Activated naive CD8-positive, alpha-beta T cell treated with anti-CD3 and anti-CD28 coated beads, Interleukin-2, amount 50 U/mL, for 16 hours (primary cell): ENCODE measurements at places on chromosomes 16 and 17.

DNA sequence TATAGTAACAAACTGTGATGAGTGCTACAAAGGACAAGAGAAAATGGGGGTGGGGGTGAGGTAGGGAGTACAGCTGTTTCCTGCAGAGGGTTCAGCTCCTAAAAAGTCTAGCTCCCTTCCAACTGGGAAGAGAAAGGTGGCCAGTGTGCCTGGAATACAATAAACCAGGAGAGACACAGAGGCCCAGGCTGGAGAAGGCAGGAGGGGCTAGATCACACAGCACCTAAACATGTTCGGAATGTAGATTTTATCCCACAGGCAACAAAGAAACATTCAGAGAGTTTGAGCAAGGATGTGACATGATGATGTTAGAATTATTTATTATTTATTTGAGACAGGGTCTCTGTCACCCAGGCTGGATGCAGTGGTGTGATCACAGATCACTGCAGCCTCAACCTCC lies 10.2 kb downstream of the TEX2 start:
- no peak for DNase-seq

GRCh38 chr16:51896013-51896412 lies 650.9 kb downstream of the TOX3 start:
- no peak for DNase-seq

DNA sequence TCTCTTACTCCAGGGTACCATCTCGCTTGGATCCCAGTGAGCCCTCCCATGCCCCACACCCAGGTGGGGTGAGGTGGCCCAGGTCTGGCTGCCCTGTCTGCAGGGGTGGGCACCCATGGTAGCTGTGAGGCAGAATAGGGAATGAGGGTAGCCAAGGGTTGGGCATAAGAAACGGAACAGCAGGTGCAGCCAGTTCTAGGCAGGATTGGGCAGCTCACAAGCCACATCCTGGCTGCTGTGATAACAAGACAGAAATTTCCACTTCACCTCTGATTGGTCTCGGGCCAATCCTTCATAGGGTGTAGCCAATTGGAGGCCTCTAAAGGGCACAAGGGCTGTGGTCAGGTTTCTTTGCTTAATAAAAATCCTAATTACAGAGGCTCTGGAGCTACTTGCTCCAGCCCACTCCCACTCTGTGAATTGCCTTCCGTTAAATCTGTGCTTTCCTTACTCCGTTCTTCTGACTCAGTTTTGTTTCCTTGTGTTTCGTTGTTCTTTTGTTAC lies 1.5 kb upstream of the ARHGDIG start:
- DNase-seq, result no peak

DNA sequence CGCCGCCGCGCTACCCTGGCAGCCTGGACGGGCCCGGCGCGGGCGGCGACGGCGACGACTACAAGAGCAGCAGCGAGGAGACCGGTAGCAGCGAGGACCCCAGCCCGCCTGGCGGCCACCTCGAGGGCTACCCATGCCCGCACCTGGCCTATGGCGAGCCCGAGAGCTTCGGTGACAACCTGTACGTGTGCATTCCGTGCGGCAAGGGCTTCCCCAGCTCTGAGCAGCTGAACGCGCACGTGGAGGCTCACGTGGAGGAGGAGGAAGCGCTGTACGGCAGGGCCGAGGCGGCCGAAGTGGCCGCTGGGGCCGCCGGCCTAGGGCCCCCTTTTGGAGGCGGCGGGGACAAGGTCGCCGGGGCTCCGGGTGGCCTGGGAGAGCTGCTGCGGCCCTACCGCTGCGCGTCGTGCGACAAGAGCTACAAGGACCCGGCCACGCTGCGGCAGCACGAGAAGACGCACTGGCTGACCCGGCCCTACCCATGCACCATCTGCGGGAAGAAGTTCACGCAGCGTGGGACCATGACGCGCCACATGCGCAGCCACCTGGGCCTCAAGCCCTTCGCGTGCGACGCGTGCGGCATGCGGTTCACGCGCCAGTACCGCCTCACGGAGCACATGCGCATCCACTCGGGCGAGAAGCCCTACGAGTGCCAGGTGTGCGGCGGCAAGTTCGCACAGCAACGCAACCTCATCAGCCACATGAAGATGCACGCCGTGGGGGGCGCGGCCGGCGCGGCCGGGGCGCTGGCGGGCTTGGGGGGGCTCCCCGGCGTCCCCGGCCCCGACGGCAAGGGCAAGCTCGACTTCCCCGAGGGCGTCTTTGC lies 3.1 kb downstream of the HIC1 start:
- no peak for DNase-seq

- no peak for DNase-seq
Measured at GRCh38 chr17:30309591-30309990, 17.8 kb upstream of the BLMH start.

DNA sequence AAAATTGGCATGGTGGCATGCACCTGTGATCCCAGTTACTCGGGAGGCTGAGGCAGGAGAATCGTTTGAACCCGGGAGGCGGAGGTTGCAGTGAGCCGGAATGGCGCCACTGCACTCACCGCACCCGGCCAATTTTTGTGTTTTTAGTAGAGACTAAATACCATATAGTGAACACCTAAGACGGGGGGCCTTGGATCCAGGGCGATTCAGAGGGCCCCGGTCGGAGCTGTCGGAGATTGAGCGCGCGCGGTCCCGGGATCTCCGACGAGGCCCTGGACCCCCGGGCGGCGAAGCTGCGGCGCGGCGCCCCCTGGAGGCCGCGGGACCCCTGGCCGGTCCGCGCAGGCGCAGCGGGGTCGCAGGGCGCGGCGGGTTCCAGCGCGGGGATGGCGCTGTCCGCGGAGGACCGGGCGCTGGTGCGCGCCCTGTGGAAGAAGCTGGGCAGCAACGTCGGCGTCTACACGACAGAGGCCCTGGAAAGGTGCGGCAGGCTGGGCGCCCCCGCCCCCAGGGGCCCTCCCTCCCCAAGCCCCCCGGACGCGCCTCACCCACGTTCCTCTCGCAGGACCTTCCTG lies at the start of gene HBQ1:
Gene HBQ1, plus strand, starts transcription at position 359 of the 575 bp plus-strand sequence. Its CDS starts 28 bp downstream, at position 387.
- DNase-seq, result no peak

- no peak for DNase-seq
Measured at GRCh38 chr16:68715471-68715870, 21.6 kb upstream of the CDH1 start.

- DNase-seq, result no peak
Measured at GRCh38 chr16:4859900-4860255, 12.6 kb downstream of the UBN1 start.

DNA sequence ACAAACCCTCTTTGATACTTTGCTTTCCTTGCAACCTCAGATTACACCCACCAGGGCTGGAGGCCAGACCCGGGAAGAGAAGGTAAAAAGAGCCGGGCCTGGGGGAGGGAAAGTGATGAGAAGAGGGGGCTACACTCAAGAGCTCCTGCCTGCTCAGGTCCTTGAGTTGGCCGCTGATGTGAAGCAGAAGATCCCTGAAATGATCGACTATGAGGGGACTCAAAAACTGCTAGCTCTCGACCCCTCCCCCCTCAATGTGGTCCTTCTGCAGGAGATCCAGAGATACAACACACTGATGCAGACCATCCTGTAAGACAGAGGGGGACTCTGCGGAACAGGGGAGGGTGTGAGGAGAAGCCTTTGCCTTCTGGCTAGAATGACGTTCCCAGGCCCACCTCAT lies 2.8 kb upstream of the KDM6B start:
- DNase-seq, result no peak

DNA sequence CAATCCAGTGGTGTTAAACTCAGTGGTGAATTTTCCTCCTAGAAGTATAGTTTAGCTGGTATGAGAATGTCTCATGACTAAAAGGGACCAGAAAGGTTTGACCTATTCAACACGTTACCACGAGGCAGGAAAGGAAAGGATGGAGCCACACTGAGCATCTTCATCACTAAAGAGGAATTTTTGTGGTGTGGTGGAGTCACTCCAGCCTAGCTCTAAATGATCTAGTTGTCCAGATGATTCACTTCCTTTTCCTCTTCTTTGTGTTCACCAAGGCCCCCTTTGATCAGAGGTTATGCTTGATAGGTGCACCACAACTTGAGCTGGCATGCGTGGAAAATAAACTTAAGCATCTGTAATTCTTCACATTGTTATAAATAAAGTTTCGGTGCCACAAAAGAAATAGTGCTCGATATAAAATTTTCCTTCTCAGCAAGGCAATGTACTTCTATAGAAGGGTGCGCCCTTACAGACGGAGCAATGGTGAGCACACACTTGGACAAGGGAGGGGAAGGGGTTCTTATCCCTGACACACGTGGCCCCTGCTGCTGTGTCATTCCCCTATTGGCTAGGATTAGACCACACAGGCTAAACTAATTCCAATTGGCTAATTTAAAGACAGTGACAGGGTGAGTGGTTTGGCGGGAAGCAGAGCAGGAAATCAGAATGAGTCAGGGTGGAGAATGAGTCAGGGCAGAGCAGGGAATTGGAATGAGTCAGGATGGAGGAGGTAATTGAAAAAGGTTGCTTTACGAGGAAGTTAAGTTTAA lies 254.6 kb downstream of the HS3ST3A1 start:
- no peak for DNase-seq

DNA sequence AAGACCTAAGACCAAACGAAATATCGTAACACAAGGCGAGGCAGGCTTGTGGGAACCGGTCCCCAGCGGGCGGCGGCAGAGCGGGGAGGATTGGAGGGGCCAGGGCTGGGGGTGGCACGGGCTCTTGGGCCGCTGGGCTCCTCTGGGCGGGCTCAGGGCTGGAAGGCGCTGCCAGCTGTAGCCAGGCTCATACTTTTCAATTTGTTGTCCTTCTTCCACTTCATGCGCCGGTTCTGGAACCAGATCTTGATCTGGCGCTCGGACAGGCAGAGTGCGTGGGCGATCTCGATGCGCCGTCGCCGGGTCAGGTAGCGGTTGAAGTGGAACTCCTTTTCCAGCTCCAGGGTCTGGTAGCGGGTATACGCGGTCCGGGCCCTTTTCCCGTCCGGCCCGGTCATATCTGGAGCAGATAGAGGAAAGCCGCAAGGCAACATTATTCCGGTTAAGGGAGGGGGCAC lies 1.5 kb downstream of the HOXB5 start:
- DNase-seq, result no peak

DNA sequence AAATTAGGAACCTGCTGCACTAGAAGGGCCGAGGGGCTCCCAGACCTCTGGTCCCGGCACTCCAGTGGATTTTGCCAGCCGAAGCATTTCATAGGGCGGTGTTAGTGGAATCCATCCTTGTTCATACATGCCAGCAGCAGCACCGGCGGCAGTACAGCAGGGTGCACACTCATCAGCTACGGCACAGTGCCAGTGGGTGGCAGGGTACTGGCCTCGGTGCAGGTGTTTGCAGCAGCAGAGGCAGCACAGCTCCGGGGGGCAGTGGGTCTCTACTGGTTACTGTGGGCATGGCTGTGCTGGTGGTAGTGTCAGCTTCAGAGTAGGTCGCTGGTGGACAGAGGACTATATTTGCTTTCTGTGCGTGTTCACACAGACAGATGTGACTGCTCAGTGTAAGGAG lies 985.7 kb downstream of the CDH8 start:
- DNase-seq, result no peak

DNA sequence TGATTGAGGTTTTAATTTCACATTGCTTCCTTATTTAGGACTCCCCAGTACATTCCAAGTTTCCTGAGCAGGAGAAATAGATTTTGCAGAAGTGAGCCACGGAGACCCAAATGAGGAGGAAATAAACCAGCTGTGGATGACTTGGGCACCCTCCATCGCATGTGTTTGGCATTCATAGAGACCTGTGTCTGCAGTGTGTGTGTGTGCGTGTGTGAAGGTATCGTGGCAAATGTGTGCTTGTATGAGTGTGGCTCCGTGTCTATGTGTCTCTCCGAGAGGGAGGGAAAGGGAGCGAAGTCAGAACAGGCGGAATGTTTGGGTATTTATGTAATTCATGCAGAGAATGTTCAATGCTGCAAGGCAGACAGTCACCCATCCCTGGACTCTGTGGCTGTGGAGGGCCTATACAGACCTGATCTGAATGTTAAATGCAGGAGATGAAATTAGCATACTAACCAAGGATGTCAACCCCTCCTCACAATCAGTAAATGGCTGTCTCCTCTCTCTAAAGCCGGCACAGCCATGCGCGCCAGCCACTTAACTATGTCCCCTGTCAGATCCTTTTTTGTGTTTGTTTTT lies 186.0 kb upstream of the ZFHX3 start:
- DNase-seq, result no peak

- no peak for DNase-seq
Measured at GRCh38 chr16:30079480-30079879, 3.7 kb downstream of the PPP4C start.

GRCh38 chr17:76145231-76146052 lies 4.4 kb upstream of the FOXJ1 start:
- DNase-seq, result no peak

- no peak for DNase-seq
Measured at GRCh38 chr16:50390371-50390771, 21.6 kb upstream of the BRD7 start.

- no peak for DNase-seq
Measured at GRCh38 chr17:81123052-81124048, 42.0 kb upstream of the PVALEF start.

- DNase-seq, result no peak
Measured at GRCh38 chr17:80413771-80414507, 1.0 kb upstream of the ENDOV start.

GRCh38 chr17:44105483-44105882 lies 18.0 kb downstream of the HDAC5 start:
- DNase-seq, result no peak

DNA sequence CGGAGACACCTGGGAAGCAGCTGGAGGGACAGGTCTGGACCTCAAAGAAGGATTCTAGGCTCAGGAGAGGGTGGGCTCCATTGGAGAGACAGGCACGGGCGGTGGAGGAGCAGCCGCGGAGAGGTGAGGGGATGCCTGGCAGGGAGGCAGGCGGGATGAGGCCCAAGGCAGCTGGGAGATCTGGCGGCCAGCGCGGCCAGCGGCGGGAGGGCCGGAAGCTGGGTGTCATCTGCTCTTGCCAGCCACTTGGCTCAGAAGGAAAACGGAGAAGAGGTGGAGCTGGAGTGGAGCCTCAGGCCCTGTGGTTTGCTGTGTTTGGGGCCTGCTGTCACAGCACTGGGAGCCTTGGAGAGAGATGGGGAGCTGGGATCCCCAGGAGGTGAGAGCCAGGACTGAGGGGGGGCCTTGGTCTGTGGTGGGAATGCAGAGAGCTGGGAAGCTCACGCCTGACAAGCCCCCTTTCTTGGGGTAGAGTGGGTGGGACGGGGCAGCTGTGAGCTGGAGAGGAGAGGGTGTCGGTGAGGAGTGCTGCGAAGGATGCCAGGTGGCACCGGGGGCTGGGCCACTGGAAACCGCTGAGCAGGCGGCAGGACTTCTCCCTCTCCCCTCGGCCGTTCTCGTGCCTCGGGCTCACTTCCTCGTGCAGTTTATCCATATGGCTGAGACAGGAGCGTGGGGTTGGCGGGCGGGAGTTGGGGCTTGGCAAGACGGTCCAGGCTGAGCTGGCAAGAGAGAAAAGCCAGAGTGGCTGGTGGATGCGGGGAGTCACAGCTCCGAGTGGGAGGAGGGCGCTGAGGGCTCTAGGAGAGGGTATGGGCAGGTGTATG lies 8.0 kb downstream of the TBC1D24 start:
- no peak for DNase-seq
